ENCODE measurements at places on chromosomes 13 and 19.

- DNase-seq = peak; percentile 96
Observed at GRCh38 chr19:49148784-49149651, 6.2 kb downstream of the HRC start.

DNA sequence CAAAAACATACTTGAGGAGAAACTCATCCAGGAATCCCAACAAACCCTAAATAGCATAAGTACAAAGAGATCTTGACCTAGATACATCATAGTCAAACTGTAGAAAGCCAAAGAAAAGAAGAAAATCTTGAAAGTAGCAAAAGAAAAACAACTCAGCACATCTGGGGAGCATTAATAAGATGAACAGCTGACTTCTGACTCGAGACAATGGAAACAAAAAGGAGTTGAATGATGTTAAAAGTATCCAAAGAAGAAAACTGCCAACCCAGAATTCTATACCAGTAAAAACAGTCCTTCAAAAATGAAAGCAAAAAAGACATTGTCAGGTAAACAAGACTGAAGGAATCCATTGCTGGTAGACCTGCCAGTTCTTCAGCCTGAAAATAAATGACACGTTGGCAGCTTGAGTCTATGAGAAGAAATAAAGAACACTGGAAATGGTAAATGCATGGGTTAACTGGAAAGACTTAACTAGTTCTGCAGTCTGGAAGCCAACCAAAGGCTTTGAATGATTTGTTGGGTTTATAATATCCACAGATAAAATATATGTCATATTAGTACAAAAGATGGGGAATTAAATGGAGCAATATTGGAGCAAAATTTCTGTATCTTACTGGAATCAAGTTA lies 46.8 kb downstream of the TSSK6 start:
- peak; percentile 40 for DNase-seq

DNA sequence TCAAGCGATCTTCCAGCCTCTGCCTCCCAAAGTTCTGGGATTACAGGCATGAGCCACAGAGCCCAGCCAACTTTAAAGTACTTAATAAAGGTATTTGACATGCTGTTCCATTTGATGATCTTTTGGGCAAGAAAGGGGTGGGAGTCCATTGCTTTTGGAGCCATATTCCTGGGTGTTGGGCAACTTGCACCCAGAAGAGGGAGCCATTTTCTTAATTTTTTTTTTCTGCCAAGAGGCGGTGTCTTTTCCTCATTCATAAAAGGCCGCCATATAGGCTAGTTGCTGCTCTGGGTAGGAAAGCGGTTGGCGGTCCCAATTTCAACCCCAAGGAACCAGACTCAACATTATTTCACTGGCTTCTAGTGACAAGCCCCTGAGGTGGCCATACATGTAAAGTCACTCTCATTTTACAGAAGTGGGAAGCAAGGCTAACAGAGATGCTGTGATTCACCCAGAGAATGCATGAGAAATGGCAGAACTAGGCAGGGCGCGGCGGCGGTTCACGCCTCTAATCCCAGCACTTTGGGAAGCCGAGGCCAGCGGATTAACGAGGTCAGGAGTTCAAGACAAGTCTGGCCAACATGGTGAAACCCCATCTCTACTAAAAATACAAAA lies 139.6 kb downstream of the CACNA1A start:
- peak; percentile 50 for DNase-seq

DNA sequence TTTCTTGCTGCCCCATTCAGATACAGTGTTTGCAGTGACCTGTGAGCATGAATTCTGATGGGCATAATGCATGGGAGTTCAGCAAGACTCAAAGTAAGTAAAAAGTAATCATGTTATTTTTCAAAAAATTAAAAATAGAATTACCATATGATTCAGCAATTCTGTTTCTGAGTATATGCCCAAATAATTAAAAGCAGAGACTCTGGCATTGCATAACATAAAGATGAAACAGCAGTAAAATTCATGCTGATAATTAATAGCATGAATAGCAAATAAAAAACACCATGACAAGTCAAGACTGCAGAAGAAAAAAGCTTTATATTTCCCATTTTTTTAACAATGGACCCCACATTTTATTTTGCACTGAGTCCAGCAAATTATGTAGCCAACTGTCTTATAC lies 21.3 kb downstream of the RNF6 start:
- DNase-seq = no peak

GRCh38 chr13:62130062-62130970 lies 714.7 kb upstream of the PCDH20 start:
- DNase-seq = no peak

- DNase-seq = no peak
Observed at GRCh38 chr19:3573162-3573857, 566 bp downstream of the HMG20B start.

DNA sequence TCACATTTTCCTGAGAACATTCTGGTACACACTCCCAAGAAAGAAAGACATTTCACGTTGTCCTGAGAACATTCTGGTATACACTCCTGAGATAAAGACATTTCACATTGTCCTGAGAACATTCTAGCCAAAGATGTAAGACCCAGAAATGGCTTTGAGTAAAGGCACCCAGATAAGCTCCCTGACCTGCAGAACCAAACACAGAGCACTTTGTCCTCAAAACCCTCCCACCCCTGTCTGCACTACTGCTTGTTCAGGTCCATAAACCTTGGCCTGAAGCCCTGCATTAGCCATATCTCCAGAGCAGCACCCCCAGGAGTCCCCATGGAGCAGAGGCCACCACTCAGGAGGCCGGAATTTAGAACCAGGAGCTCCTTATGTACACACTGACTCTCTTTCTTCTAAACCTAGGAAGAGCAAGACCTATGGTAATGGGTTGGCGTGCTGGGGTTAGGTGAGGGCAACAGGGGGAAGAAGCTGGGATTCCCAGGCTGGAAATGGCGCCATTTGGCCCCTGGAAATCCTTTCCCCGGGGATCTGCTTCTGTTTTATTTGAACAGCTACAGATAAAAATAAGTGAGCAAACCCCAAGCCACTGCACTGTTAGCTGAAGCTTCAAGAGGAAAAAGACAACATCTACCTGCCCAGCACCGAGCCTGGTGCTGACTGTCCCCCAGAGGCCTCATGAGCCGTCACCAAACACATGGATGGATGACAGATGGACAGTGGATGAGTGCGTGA lies 13.7 kb downstream of the GAS6 start:
- no peak for DNase-seq

- DNase-seq = no peak
Observed at GRCh38 chr19:58585442-58586132, 12.5 kb upstream of the MZF1 start.

DNA sequence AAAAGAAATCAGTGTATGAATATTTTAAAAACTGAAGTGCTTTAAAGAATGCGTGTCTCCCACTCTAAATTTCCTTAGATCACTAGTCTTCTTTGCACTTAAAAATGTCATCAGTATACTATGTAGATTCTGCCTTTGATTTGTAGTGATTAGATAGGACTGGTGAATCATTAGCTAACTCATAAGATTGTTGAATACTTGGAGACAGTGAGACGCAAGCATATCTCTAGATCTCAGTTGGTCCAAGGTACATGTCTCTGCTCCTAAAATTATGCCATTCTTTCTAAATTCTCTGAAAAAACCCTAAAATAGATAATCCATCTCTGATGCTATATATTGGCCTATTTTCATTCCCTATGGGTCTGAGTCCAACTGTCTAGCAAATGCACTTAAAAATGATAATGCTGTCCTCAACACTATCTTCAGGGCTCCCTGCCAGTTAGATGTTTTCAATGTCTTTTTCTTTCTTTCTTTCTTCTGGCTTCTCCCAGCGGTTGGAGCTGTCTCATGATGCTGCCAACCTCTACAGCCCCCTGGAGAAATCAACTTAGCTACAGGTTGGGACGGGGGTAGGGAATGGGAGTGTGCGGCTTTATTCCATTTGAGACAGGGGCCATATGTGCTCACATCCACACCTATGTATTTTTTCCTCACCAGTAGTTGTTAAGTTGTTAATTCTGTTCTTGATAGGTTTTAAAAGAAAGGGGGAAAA lies 301.0 kb downstream of the NDFIP2 start:
- DNase-seq = peak; percentile 62

GRCh38 chr19:58229255-58229639 lies 533 bp downstream of the ZNF544 start:
- DNase-seq = peak; percentile 14

- no peak for DNase-seq
Observed at GRCh38 chr13:79560954-79561353, 80.0 kb downstream of the NDFIP2 start.

DNA sequence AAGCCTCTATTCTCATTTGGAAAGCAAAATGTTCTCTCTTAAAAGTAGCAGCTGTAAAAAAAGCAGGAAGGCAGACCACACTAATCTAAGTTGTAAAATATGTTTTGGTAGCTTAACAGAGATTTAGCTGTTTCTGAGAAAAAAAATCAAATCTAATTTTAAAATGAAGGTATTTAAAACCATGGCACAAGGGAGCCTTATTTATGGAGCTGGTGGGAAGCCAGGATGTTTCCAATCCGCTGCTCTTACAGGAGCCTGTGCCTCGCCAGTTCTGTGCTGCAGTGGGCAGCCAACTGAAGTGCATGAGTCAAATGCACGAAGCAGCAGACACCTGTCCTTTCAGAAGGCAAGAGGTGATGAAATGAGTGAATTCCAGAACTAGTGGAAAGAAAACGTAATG lies 28.2 kb downstream of the GPC6 start:
- no peak for DNase-seq

DNA sequence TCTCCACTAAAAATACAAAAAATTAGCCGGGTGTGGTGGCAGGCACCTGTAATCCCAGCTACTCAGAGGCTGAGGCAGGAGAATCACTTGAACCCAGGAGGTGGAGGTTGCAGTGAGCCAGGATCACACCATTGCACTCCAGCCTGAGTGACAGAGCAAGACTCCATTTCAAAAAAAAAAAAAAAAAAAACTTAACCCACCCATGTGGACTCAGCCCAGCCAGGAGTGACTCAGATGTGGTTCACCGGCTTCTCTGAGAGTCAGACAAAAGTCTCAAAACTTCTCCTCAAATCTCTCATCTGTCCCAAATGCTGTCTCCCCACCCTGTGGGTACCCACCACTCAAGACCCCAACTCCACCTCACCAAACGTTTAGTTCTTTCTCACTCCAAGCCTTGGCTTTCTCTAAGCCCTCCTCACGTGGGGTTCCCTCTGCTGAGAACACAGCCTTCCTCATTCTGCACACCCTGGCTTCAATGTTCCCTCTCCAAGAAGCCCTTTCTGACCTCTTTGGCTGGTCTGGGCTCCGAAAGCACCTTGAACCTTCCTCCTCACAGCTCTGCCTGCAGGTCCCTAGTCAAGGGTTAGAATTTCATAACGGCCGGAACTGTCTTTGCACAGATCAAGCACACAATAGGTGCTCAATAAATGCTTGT lies 11.1 kb upstream of the RAB3A start:
- peak; percentile 57 for DNase-seq

DNA sequence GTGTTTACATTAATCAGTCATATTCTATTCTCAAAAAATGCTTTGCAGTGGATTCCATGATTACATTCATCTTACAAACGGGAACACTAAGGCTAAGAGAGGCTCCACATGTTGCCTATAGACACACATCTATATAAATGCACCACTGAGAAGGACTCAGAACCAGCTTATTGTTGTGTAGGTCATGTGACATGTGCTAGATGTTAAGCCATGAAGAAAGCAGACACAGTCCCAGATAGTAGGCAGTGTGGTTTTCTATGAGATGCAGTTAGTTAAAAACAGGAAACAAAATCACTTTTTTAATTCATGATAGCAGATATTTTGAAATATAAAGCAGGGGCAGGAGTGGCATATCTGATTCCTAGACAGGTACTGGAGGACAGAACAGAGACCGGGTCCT lies 10.7 kb downstream of the SIGLEC6 start:
- DNase-seq = no peak

DNA sequence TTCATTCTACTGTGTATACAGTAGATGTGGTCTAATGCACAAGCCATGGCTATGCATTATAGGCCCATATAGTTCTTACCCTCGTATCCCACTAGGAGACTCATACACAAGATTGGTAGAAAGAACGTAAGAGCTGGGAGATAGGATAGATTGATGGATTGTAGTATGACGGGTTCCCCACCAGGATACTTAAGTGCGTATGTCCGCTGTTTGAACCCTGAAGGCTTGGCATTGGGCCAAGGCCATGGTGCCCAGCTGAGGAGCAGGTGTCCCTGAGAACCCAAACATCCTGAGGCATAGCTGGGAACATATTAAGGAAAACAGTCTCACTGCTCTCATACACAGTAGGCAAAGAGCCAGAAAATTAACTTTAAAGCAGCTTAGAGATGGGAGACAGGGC lies 617.5 kb upstream of the KLF12 start:
- DNase-seq = no peak

GRCh38 chr19:31066385-31066784 lies 282.9 kb downstream of the TSHZ3 start:
- peak; percentile 86 for DNase-seq

DNA sequence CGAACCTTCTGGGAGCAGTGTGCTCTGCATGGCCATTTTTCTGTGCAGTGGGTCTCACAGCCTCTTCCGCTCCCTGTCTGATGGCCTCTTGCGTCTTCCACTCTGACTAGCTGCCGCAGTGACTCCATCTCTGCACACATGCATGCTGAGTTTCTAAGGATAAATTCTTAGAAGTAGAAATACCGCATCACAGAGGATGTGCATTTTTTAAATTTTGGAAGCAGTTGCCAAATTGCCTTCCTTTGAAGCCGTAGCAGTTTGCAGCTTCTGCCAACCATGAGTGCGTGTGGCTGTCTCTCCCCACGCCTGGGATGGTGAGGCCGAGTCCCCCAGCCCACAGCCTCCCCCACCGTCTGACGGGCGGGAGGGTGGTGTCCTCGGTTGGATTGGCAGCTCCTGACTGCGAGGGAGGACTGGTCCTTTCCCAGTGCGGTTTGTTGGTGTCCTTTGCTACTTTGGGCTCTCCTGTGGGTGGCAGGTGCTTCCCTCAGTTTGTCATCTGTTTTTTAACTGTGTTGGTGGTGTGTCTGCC lies 9.8 kb downstream of the FZR1 start:
- peak; percentile 30 for DNase-seq

DNA sequence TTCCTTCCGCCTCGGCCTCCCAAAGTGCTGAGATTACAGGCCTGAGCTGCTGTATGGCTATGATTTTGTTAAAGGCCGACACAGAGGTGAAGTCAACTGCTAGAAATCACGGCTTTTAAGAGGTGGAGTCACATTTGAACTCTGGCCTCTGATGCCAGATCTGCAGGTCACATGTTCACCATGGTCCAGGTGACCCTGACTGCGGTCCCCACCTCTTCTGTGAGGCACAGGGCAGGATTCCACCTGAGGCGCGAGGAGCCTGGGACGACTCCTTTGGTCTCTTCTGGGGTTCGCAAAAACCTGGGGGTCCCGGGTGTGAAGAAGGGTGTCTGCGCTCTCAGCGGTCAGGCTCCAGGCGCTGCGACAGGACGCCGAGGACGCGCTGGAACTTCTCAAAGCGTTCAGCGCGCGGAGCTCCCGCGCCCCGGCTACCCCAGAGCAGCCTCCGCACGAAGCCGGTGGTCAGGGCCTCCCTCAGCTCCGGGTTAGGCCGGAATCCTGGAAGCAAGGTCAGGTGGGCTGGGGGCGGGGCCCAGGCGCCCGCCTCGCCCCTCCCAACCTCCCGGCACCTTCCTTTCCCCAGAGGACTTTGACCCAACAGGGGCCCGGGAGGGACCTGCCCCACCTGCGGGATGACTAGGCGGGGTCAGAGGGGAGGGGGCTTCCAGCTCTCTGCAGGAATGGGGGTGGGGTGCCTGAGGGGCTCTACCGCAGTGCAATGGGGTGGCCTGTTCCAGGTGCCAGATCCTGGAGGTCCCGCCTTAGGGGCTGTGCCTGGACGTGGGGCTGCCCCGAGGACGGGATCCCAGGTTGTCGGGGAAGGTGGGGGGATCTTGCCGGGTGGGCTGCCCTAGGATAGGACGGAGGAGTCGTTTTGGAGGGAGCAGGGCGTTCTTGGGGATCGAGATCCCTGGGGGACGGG lies 13.0 kb downstream of the TRIP10 start:
- DNase-seq = no peak

- DNase-seq = no peak
Observed at GRCh38 chr19:51568456-51568855, 2.6 kb upstream of the ZNF175 start.
